Urothelium cell line (cell line): ENCODE measurements at places on chromosomes 7 and 10.

GRCh38 chr10:58050575-58050974 is 217.1 kb downstream of the IPMK start:
- DNase-seq: no peak

DNA sequence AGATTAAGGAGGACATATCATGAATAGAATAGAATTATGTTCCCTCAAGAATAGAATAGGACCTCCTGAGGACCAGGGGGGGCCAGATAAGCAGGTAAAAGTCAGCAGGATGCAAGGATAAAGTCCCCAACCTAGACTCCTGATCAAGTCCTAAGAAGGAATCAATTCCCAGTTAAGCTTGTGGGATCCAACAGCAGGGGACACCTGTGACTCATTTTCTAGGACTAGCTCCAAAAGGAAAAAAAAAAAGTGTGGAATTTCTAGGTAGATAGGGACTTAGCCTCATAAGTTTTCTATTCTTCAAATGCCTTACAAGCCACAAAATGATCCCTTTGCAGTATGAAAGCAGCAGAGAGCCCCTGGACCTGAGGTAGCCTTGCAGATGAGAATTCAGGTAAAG is 336.2 kb downstream of the WDR11 start:
- no peak for DNase-seq

- no peak for DNase-seq
Observed at GRCh38 chr10:124723826-124724225, 20.4 kb downstream of the FAM53B start.

DNA sequence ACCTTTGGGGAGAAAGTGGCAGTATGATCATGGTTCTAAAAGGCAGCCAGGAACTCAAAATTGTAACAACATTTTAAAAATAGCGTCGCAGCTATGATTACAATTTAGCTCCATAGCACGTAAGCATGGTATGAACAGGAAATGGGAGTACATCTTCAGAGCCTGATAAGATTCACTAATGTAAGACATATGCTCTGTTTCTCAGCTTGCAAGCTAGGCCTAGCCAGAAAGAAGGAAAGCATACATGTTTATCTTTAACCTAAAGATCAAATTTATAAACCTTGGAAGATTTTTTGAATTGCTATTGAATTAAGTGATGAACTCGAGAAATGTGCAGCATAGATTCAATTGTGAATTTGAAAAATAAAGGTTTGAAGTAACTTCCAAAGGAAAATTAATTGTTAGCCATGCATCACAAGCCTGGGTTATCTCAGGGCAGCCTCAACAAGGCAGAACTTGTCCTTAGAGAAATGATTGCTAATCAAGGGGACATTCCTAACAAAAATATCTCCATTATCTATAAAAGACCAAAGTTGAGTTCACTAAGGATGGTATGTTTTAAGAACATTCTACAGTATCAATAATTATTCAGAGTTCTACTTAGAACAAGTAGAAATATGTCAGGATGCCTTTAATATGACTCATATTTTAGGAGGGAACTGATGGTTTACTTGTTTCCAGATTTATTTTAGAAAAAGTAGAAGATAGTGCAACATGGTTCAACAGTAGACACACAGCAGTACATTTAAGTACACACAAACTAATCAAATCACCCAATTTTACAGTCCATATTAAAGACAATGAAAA is 38.8 kb upstream of the SEPTIN7 start:
- DNase-seq: no peak

DNA sequence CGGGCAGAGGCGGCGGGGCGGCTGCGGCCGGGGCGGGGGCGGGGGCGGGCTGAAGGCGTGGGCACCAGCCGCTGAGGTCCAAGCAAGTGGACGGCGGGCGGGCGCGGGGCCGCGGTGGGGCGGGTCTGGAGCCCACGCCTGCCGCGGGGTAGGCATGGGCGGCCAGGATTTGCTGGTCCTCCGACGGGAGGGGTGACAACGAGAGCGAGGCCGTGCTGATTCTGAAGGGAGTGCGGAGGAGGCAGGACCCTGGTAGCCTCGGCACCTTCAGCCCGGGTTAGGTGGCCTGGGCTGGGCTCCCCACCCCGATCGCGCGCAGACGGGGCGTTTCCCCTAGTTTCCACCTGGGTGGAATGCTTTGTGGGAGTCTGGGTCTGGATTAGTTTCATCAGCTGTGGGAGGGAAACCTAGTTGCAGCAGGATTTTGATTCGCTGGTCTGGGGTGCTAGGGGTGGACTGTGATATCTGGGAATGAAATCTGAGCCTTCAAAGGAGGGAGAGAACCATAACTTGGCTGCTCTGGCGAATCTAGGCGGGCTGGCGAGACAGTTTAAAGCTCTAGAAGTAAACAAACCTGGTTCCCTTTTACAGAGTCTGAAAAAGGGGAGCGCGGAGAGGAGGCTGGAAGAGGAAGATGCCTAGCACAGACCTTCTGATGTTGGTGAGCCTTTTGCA is 609 bp downstream of the SGPL1 start:
- DNase-seq: peak; percentile 91

DNA sequence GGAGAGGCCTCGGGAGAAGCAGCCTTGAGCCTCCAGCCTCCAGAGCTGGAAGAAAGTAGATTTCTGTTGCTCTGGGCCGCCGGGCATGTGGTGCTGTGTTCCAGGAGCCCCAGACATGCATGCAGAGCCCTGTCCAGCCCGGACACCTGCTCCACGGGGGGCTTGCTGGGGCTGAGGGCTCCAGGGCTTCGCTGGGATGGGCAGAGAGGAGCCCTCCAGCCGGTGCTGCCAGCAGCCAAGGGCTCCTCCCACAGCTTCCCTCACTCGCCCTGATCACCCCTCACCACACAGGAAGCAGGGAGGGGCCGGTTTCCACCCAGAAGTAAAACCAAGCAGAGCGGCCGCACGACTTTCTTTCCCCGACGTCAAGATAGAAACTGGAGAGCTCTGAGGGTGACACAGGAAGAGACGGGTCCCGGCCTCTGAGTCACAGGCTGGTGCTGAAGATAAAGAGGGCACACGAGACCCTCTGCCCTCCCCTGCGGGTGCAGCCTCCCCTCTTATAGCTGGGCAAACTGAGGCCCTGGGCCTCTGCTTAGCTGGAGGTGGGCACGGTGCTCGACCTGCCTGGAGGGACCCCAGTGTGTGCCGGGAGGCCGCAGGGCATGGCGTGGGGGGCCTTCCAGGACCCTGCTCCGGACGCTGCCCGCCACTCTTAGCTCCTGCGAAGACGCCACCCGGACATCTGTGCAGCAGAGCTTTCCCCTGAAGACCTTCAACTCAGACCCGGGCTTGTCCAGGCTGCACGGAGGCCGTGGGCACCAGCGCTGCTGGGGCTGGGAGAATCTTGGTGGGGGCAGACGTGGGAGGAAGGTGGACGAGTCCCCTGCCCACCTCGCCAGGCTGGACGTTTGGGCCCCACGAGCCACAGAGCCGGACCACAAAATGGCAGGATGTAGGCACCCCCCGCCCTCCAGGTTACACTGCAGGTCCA is 31.1 kb downstream of the ADAP1 start:
- peak; percentile 87 for DNase-seq

DNA sequence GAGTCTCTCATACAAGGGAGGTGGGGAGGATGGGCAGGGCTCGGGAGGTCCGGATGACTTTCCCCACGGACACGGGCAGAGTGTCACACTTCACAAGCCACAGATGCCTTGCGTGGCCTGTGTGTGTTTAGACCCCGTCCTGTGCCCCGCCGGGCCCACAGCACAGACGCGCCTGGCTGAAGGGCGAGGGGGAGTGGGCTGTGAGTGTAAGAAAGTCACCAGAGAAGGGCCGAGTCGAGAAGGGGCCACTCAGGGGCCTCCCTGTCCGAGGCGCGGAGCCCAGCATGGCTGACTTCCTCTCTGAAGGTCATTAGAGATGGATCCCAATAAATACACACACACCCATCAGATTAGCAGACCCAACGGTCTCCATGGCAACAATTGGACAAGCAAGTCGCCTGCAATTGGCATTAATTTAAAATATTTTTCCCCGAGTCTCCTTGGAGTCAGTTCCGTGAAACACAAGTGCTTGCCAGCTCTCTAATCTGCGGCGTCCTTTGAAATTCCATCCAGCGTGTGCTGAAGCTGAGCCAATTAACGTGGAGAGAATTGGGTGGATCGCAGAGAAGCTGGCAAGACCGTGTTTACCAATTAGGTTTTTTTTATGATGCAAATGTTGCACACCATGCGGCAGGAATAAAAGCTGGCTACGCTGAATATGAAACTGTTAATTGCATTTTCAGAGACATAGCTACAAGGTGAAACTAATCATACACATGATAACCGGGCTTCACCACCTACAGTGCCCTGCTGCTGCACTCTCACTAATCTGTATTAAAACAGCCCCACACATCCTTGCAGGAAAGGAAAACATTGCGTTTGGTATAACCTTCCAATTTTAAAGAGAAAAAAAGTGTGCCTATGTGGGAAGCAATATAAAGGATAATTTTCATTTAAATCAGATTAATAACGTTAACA is 571.2 kb downstream of the PTPRN2 start:
- no peak for DNase-seq

DNA sequence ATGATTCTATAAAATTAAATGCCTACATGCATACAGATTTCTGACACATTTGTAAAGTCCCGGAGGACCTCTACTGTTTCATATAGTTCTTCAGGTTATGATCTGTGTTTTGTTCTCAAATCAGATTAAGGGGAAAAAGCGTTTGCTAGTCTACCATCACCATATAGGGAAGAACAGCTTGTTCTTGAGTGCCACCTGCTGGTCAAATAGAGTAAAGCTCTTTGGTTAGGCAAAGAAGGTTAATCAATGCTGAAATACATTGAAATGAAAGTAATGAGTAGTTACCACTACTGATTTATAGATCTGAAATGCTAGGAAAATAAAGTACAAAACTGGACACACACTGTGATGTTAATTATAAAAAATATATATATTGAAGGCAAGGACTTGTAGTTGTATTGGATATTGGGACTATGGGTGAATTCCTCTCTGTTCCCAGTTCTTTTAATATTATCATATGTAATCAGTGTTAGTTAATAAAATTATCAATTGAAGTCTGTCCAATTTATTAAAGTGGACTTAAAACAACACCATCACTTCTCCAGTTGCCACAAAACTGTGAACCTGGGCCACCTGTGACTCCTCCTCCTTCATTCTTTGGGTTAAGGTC is 72.6 kb upstream of the PDLIM1 start:
- DNase-seq: peak; percentile 41

DNA sequence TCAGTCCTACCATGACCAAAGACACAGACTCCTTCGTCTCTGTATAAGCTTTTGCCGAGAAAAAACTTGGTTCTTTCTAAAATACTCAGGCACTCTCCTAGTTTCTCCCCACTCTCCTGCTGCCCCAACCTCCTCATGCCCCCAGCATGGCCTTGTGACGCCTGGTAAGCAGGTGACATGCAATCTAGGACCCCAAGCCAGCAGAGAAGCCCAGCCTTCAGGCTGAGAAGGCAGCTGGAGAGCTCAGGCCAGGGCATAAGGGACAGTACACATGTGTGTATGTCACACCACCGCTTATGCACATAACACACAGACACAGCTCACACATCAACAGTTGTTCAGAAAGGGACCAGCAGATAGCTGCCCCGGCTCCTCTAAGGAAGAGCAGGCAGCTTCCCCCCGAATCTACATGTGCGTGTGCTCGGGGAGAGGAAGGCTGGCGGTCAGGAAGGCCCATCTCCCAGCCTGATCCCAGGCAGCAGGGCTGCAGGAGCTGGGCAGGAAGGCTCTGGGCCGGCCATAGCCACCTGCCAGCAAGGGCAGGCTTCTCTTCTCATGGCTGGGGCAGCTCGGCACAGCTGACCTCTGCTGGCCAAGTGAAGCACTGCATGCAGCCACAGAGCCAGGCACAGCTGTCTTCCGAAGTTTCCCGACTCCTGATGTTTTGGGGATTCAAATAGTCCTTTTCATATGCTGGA is 8.5 kb downstream of the DDX56 start:
- DNase-seq: peak; percentile 81
